ENCODE measurements at places on chromosomes 6 and 20.

GRCh38 chr20:62200491-62201172, 17.8 kb downstream of the MTG2 start:
- DNase-seq = no peak

GRCh38 chr6:9638861-9639260, 776.0 kb downstream of the TFAP2A start:
- no peak for DNase-seq

GRCh38 chr6:136144251-136145023, 105.7 kb downstream of the MTFR2 start:
- no peak for DNase-seq

DNA sequence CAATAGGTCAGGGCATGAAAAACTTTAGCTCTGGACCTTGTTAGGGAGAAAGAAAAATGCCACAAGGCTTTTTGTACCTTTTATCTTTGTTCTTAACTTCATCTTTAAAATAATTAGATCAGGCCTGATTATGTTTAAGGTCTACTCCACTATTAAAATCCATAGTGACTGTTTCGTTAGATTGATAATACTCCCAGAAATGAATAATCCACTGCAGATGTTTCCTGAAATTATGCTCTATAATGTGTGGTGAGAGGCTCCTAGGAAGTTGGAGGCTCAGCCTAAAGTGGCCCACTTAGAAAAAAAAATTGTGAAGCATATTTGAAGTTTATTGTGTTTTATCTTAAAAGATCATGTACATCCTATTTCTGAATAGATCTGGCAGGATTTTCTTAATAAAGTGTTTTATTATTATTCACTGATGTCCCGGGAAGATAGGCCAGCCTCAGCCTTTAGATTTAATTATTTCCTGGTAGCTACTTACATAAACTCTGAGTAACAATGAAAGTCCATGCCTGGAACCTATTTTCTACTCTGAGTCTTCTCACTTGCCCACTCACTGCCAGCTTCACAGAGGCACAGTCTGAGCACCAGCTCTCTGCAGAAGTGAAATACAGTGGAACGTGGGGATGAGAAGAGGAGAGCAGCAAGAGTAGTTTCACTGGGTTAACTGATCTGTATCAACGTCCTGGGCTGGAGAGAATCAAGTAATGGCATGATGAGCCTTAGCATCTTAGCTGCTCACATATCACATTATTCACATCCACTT, 126.8 kb upstream of the TMEM170B start:
- DNase-seq = no peak

GRCh38 chr6:53301801-53302537, 46.8 kb downstream of the ELOVL5 start:
- no peak for DNase-seq

DNA sequence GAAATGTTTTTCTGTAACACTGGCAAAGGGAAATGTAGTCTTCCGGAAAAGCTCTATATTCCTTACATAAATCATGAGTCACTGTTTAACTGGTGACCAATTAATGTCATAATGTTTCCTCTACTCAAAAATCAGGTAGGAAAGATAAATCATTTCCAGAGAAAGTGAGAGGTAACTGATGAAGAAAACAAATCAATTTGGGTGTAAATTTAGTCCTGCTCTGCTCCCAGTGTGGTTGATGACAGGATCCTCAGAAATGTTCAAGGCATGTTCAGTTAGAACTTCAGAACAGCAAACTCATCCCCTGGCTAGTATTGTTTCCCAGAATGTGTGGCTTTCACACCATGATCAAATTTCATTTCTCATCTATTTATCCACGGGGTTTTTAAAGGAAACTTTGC, 38.8 kb upstream of the SPACA1 start:
- DNase-seq = no peak

DNA sequence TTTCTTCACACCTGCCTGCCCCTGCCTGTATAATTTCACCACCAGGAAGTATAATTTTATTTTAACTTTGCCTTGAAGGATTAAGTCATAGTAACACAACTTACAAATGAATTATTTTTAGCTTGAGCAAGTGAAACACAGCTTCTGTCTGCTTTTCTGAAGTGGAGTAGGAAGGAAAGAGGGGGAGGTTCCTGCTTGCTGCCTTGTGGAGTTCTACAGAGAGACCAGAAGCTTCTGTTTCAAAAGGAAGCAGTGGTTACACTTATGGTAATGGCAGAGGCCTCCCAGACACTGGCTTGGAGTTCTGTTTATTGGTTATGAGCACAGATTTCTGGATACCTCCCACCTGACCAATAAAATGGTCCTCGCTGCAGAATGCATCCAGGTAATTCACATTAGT, 159.6 kb downstream of the TMEM200A start:
- DNase-seq = no peak

DNA sequence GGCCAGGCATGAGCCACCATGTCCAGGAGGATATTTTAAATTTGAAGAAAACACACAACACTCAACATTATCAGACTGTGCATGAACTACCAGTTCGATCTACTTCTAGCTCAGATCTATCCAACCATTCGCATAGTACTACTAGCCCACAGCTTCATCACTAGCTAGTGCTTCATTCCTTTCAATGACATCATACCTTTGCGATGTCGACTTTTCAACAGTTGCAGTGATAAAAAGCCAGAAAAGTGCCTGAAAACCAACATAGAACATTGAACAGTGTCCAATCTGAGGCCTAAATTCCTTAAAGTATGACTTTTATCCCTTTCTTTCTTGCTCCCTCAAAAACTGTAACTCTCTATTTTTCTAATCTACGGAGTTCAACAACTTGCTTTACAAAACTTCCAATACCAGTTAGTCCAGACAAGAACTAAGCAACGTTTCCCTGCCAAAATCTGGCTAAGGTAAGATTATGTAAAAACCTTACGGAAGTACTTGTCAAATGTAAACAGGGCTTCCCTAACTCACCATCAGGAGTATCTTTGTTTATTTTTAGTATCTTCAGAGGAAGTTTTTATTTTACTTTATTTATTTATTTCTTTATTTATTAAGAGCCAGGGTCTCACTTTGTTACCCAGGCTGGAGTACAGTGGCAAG, 434.0 kb upstream of the JARID2 start:
- DNase-seq = no peak

Data from stimulated activated CD8-positive, alpha-beta memory T cell treated with anti-CD3 and anti-CD28 coated beads, Interleukin-4, amount 100 ng/mL, for 1 hour (primary cell).